ENCODE measurements at places on chromosomes 12 and 14. TPM values are rescaled to one million over a fixed set of nuclear protein-coding genes. Genes with fewer than 3 reads are reported as not detected.

DNA sequence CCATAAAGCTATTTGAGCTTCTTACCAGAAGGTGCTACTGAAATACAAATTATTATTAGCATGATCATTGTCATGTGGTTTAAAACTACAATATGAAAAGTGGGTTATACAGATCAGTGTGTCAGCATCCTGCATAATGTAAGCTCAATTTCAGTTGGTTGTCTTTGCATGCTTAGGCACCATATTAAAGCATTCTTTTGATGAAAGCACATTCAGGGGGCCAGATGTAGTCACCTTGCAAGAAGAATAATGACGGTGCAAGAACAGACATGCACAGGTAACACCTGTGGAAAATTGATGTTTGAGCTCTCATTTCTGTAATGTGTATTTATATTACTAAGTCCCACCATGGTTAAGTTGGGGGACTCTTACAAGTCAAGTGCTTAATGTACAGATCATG lies 123.9 kb downstream of the PAX9 start:
- no peaks in the 10 kb centered on the region for H3K36me3 ChIP-seq
- no peak overlapping the region for H3K27ac ChIP-seq
- no peak overlapping the region for H3K4me3 ChIP-seq
- H3K27me3 ChIP-seq = no peaks in the 10 kb centered on the region
- H3K4me1 ChIP-seq = no peaks in the 10 kb centered on the region

GRCh38 chr14:40119321-40119720 lies 687.1 kb upstream of the FBXO33 start:
- no peaks in the 10 kb centered on the region for H3K36me3 ChIP-seq
- DNase-seq = no peak
- H3K4me1 ChIP-seq = peaks cover 5% of the 10 kb centered on the region

DNA sequence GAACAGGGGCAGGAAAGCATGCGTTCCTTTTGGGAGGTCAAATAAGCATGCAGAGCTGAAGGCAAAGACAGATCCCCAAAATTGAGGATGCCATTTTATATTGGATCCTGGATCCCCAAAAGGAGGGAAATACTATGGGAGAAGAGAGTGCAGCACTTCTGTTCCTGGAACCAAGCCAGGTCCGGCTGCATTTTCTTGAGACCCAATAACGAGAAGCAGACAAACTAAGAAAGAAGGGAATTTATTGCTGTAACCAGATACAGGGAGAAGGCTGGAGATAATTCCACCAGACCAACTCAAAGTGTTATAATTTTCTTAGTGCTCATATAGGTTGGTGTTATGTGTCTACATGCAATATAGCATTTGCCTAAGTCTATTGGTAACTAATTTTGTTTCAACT lies 60.8 kb downstream of the PDE6H start:
- H3K4me3 ChIP-seq = no peak overlapping the region
- H3K27ac ChIP-seq = no peak overlapping the region
- no peaks in the 10 kb centered on the region for H3K36me3 ChIP-seq
- DNase-seq = no peak

GRCh38 chr14:35740215-35740614 lies 68.9 kb downstream of the RALGAPA1 start:
- no peaks in the 10 kb centered on the region for H3K27me3 ChIP-seq
- H3K36me3 ChIP-seq = no peaks in the 10 kb centered on the region
- no peak overlapping the region for H3K27ac ChIP-seq
- no peaks in the 10 kb centered on the region for H3K4me1 ChIP-seq

DNA sequence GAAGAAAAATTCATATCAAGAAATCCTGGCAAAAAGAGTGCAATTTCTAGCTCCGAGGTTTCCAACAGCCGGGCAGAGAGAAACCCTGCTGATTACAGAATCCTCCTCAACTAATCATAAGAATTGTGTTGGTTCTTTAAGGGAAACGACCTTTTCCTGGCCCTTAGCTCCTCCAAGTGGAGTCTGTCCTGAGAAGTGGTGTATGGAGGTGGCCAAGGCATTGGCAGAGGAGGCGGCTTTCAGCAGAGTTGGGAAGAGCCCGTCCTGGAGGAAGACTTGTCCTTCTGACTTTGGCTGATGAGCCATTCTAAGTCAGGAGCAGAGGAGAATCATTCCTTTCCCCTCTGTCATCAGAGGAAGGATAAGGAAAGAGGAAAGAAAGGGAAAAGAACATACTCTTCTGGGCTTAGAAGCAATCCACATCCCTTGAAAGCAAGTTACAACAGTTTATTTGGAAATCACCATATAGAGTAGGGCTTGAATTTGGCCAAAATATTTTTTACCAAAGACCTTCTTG lies 46.5 kb upstream of the PTCSC3 start:
- H3K27ac ChIP-seq = no peak overlapping the region
- no peaks in the 10 kb centered on the region for H3K36me3 ChIP-seq
- H3K4me3 ChIP-seq = no peak overlapping the region
- DNase-seq = no peak

GRCh38 chr14:36091096-36091495 lies 85.4 kb downstream of the PTCSC3 start:
- peaks cover 6% of the 10 kb centered on the region for H3K4me1 ChIP-seq
- no peak overlapping the region for H3K4me3 ChIP-seq
- H3K27ac ChIP-seq = no peak overlapping the region
- no peaks in the 10 kb centered on the region for H3K36me3 ChIP-seq
- DNase-seq = peak; percentile 19

DNA sequence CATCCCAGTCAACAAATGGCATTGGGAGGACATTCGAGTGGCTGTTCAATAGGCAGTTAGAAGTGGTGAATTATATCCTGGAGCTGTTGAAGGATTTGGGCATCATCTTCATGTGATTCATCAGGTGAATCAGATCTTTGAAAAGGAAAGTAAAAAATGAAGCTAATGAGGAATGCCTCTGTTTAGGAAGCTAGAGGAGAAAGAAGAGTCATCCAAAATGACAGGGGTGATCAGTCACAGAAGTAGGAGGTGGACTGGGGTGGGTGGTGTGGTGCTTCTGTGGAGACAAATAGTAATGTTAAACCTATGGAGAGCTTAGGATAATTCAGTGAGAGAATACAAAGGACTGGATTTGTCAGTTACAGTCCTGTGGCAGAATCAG lies 32.7 kb downstream of the DIP2B start:
- no peaks in the 10 kb centered on the region for H3K27me3 ChIP-seq
- no peak overlapping the region for H3K4me3 ChIP-seq
- no peaks in the 10 kb centered on the region for H3K36me3 ChIP-seq
- DNase-seq = peak; percentile 56

- no peak overlapping the region for H3K27ac ChIP-seq
- DNase-seq = no peak
- no peaks in the 10 kb centered on the region for H3K4me1 ChIP-seq
- H3K4me3 ChIP-seq = no peak overlapping the region
These were observed 960 bp upstream of the LRFN5 start for GRCh38 chr14:41605550-41606281.

DNA sequence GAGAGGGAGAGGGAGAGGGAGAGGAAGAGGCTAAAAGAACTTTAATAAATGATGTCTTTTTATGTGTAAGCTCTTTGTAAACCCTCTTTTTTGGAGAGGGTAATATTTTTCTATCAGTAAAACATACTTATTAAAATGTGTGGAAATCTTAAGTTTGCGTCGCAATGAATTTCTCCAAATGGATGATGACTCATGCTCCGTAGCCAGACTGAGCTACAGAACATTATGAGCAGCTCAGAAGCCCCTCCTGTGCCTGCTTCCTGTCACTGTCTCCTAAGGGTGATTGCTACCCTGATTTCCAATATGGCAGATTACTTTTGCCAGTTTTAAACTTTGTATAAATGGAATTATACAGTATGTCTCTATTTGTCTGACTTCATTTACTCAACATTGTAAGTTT lies 13.0 kb upstream of the PYGL start:
- H3K4me1 ChIP-seq = peaks cover 20% of the 10 kb centered on the region
- no peaks in the 10 kb centered on the region for H3K27me3 ChIP-seq
- H3K27ac ChIP-seq = no peak overlapping the region
- DNase-seq = no peak

DNA sequence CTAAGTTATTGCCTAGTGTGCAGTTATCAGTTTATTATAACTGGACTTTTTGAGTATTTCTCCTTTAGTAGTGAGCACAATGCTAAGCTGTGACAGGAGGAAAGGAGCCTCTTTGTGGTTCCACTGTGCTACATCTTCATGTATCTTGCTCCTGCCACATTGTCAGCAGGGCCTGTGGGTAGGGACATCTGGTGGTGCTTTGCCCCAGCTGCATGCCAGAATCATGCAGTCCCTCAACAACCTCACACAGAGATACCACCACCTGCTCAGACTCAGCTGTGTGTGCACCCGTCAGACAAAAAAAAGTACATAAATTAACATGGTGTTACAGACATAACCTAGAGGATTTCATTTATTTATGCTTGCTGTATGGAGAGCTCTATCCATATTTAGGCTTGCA lies 51.1 kb downstream of the MIS18BP1 start:
- H3K4me3 ChIP-seq = no peak overlapping the region
- H3K27me3 ChIP-seq = no peaks in the 10 kb centered on the region
- peaks cover 6% of the 10 kb centered on the region for H3K36me3 ChIP-seq
- H3K27ac ChIP-seq = no peak overlapping the region
- H3K4me1 ChIP-seq = no peaks in the 10 kb centered on the region
- DNase-seq = no peak

DNA sequence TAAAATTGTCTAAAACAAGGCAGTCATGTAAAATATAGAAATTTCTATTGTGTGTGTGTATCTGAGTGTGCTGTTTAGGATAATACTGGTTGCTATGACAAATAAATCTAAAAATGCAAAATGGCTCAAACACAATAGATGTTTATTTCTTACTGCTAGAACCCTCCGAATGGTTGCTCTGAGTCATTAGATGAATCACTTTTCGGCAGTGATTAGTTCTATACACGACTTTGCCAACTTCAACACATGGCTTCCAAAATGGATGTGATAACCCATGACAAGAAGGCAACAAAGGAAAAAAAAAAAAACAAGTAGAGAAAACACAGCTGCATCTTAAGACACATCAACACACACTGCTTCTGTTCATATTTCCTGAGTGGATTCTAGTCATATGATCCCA lies 729.2 kb downstream of the AACS start:
- no peaks in the 10 kb centered on the region for H3K27me3 ChIP-seq
- H3K4me3 ChIP-seq = no peak overlapping the region
- H3K4me1 ChIP-seq = no peaks in the 10 kb centered on the region
- H3K27ac ChIP-seq = no peak overlapping the region
- no peak for DNase-seq
- H3K36me3 ChIP-seq = no peaks in the 10 kb centered on the region

DNA sequence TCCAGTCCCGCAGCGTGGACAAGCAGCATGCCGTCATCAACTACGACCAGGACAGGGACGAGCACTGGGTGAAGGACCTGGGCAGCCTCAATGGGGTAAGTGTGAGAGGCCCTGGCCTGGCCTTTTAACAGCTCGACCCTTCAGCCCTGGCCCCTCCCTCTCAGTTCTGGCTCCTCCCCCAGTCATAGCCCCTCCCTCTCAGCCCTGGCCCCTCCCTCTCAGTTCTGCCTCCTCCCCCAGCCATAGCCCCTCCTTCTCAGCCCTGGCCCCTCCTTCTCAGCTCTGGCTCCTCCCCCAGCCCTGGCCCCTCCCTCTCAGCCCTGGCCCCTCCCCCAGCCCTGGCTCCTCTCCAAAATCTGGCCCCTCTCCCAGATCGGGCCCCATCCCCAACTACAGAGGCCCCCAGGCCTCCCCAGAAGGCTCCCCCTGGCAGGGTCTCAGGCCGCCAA lies 11.2 kb downstream of the CEP170B start:
- peaks cover 7% of the 10 kb centered on the region for H3K4me1 ChIP-seq
- H3K27ac ChIP-seq = peak overlapping the region; percentile 43
- peak; percentile 44 for DNase-seq
- no peaks in the 10 kb centered on the region for H3K27me3 ChIP-seq

DNA sequence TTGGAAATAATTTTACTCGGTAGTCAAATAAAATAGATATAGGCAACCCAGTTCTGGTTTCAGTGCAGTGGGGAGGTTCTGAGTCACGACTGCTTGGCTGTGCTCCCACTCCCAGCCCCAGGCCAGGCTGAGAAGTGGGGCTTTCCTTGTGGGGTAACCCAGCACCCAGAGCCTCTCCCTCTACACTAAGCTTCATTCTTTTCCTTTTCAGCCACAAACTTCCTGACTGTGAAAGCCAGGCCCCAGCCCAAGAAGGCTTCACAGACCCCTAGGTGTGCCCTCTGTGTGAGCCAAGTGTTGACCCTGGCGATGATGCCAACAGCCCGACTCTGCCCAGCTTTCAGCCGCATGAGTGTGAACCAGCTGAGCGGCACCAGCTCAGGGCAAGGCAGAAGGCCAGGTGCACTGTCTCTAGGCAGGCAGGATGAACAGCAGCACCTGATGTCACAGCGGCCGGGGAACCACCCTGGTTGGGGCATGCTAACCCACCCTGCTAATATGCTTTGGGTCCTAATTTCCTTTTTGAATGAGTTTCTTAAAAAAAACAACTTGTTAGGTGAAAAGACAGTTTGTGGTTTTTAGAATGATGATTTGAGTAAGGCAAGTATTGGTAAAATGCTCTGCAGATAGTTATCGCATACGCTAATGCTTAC lies 42.2 kb upstream of the ATP23 start:
- H3K4me1 ChIP-seq = no peaks in the 10 kb centered on the region
- H3K36me3 ChIP-seq = no peaks in the 10 kb centered on the region
- H3K27ac ChIP-seq = no peak overlapping the region

GRCh38 chr12:54261815-54262402 lies 18.0 kb downstream of the CBX5 start:
- H3K4me1 ChIP-seq = peaks cover 48% of the 10 kb centered on the region
- H3K27me3 ChIP-seq = no peaks in the 10 kb centered on the region
- no peak overlapping the region for H3K4me3 ChIP-seq
- H3K36me3 ChIP-seq = no peaks in the 10 kb centered on the region
- H3K27ac ChIP-seq = no peak overlapping the region

DNA sequence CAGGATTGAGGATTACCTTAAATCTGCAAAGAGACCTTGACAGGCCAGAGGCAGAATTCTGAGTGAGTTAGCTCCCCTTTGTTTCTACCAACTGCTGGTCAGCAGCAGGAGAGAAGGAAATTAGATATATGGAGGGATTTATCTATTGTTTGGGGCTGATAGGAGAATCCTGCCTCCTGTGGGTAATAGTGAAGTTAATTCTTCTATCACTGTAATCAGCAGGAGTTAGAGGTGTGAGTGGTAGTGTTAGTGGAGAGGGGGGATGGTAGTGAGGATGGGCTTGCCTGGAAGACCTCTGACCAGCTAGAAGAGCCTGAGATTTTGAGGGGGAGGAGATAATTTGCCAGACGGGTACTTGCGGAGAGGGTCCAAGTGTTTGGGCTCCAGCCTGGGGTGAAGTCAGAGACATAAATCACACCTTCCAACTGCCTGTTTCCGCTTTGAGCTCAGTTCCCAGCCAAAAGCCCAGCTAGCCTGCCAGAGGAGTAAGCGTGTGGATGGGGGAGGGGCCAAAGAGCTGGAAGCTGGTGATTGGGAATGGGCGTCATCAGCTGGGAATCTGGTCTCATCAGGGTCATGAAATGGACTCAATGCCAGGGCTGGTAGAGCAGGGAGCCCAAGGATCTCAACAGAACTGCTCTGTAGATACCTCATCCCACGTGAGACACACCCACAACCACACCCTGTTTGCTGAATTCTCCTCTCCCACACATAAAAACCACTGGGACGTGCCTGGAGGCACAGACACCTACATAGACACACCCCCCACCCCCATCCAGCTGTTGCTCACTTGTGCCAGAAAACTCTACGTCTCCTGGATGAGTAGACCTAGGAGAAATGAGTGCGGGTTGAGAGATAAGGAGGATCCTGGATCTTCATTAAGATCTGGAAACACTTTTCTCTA lies 13.1 kb upstream of the ITGA5 start:
- no peaks in the 10 kb centered on the region for H3K36me3 ChIP-seq
- H3K27me3 ChIP-seq = no peaks in the 10 kb centered on the region
- no peak overlapping the region for H3K4me3 ChIP-seq
- H3K27ac ChIP-seq = no peak overlapping the region
- H3K4me1 ChIP-seq = peaks cover 16% of the 10 kb centered on the region

Gene SERPINA9
- not detected for total RNA-seq

Gene TAS2R19
- 1.6 TPM for total RNA-seq

Gene RPS6KL1
- 6.7 TPM for total RNA-seq

Gene KLHDC1
- 0.98 TPM for total RNA-seq

Gene PLEKHG3
- total RNA-seq = 55.6 TPM

Gene CD163L1
- 27.0 TPM for total RNA-seq

Gene TC2N
- total RNA-seq = 15.9 TPM

Measured in HCT116 (cell line).